Ovary (tissue), 10 donors: ENCODE measurements at places on chromosomes 4 and X. TPM values are rescaled to one million over a fixed set of nuclear protein-coding genes. Genes with fewer than 3 reads are reported as not detected.

- H3K4me1 ChIP-seq, result no peaks in the 10 kb centered on the region
- no peak overlapping the region for H3K4me3 ChIP-seq
- DNase-seq, result no peak
- no peak overlapping the region for H3K27ac ChIP-seq
- no peaks in the 10 kb centered on the region for H3K36me3 ChIP-seq
Observed at GRCh38 chr4:81353861-81354260, 117.8 kb downstream of the RASGEF1B start.

- no peaks in the 10 kb centered on the region for H3K36me3 ChIP-seq
- no peak overlapping the region for H3K27ac ChIP-seq
- no peak for DNase-seq
- H3K4me1 ChIP-seq, result no peaks in the 10 kb centered on the region
Observed at GRCh38 chr4:20676501-20677197, 23.6 kb upstream of the PACRGL start.

GRCh38 chrX:103913356-103914020, 48.9 kb upstream of the TMSB15B start:
- H3K4me1 ChIP-seq, result no peaks in the 10 kb centered on the region
- no peak for DNase-seq
- H3K4me3 ChIP-seq, result no peak overlapping the region
- no peaks in the 10 kb centered on the region for H3K36me3 ChIP-seq
- no peaks in the 10 kb centered on the region for H3K27me3 ChIP-seq

- H3K4me3 ChIP-seq, result no peak overlapping the region
- H3K36me3 ChIP-seq, result no peaks in the 10 kb centered on the region
- H3K27me3 ChIP-seq, result no peaks in the 10 kb centered on the region
- no peak for DNase-seq
- no peak overlapping the region for H3K27ac ChIP-seq
- H3K4me1 ChIP-seq, result no peaks in the 10 kb centered on the region
Observed at GRCh38 chr4:174009686-174010451, 273.6 kb downstream of the FBXO8 start.

- no peaks in the 10 kb centered on the region for H3K27me3 ChIP-seq
- no peak for DNase-seq
- H3K27ac ChIP-seq, result no peak overlapping the region
Observed at GRCh38 chr4:83548151-83548905, 12.4 kb downstream of the GPAT3 start.

The CHIC1 gene
- 11.0 TPM for total RNA-seq

GRCh38 chr4:62226082-62226481, 1026.0 kb downstream of the ADGRL3 start:
- H3K4me3 ChIP-seq, result no peak overlapping the region
- H3K36me3 ChIP-seq, result no peaks in the 10 kb centered on the region
- no peaks in the 10 kb centered on the region for H3K4me1 ChIP-seq
- H3K27me3 ChIP-seq, result no peaks in the 10 kb centered on the region

The ADAM29 gene
- not detected for total RNA-seq

The CXorf51A gene
- not detected for total RNA-seq

GRCh38 chr4:95360256-95360903, 188.4 kb downstream of the UNC5C start:
- H3K36me3 ChIP-seq, result no peaks in the 10 kb centered on the region
- no peaks in the 10 kb centered on the region for H3K27me3 ChIP-seq
- peaks cover 3% of the 10 kb centered on the region for H3K4me1 ChIP-seq
